ENCODE measurements at places on chromosomes 7 and 10.

DNA sequence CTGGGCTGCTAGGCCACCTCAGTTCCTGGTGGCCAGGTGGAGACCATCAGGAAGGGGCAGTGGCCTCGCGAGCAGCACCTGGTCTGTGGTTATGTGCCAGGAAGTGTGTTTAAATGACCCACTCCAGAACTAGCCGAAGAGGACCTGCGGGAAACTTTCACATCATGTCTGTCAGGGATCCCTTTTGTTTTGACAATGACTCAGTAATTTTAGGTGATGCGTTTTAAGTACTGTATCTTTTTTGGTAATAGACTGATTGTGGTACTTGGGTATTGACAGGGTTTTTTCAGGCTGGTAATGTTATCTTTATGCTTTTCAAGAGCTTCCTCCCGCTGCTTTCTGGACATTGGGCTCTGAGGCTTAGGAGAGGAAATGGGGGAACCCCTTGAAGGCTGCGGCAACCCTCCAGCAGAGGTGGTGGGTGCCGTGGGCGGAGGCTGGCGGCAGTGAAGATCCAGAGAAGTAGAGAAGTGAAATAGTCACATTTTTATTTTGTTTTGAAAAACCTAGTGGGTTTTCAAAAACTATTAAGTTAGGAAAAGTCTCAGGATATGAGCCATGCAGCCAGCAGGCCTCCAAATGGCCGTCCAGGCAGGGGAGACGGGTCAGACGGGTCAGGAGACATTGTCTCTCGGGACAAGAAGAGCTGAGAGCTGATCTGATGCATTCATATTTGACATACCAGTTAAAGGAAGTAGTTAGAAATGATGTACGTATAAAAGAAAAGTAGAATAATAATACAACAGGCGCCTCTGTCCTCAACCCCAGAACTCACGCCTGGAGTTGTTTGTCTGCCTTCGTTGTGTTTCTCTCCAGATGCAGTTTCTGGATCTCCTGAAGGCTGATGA is 27.7 kb downstream of the PPP2R2D start:
- DNase-seq, result no peak

- no peak for DNase-seq
These were observed 13.1 kb downstream of the GNAT3 start for GRCh38 chr7:80498481-80499349.

- DNase-seq, result no peak
These were observed 24.1 kb upstream of the SFRP5 start for GRCh38 chr10:97795886-97796285.

DNA sequence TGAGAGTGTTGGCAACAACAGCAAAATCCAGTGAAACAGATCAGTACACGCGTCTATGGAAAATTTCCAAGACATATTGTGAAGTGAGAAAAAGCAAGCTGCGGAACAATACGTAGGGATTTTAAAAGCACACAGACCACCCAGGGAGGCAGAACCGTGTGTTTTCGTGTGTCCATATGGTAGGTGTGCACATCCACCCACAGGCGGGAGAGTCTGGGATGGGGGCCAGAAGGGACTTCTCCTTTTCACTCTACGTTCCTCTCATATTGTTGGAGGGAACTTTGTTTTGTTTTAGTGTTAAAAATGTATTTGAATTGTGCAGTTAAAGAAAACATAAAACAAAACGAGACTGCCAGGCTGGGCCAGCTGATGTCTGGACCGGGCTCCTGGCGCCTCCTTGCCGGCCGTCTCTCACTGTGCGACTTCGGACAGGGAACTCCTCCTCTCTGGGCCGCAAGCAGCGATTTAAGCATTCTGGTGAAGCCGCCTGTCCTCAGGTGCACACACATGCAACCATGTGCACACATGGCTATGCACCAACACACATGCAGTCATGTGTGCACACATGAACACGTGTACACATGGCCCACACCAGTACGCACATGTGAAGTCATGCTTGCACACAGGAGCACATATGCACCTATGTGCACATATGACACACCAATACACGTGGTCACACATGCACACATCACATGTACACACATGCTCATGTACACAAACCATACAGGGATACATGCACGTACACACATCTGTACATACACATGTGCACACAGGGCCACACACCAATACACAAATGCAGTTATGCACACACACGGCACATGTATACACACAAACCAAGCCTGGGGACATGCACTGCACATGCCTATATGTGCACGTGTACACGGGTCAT is 141.1 kb downstream of the ELFN1 start:
- DNase-seq, result peak; percentile 27

DNA sequence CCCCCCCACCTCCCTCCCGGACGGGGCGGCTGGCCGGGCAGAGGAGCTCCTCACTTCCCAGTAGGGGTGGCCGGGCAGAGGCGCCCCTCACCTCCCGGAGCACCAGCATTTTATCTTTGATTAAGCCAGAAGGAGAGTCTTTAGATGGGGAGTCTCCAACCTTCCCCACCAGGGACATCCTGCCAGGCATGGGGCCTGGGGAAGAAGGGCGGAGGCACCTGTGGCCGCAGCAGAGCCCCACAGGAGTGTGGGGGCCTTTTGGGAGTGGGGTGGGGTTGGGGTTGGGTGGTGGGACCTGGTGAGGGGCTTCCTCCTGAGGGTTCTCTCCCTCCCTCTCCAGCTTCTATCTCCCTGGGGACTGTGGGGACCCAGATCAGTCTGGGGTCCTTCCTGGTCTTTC is 18.2 kb downstream of the ZNF783 start:
- DNase-seq, result no peak

DNA sequence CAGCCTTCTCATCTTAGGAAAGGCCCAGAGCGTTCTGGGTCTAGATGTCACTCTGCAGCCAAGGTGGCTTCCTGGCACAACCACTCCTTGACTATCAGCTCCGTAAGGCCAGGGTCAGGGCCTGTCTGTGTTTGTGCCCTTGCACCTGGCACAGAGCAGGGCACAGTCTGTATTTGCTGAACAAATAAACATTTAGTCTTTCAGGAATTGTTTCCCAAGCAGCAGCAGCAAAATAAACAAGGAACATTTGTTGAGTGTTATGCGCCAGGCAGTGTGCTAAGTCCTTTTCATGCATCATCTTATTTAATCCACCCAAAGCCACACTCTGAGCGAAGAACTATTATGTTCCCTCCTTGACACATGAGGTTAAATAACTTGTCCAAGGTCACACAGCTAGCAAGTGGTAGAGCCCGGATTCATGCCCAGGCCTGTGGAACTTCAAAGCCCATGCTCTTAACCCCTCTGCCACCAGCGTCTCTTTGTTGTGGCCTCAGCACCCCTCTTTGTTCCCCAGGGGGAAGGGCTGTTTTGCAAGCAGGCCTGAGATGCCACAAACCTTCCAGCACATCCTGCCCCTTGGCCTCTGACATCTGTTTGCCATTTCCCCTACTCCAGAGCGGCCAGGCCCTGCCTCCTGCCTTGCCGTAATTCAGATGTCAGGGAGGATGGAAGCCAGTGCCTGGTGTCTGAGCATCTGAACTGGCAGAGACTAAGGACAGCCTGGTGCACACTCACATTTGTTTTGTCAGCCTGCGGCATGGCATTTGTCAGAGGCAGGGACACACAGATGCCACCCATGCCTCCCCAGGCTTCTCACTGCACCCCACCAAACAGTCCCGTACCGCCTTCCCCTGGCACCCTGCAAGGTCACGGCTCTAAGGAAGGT is 325.8 kb upstream of the ZMIZ1 start:
- no peak for DNase-seq
